Activated naive CD8-positive, alpha-beta T cell treated with anti-CD3 and anti-CD28 coated beads, Interleukin-2, amount 50 U/mL, for 24 hours (primary cell): ENCODE measurements at places on chromosomes 2 and 18.

GRCh38 chr2:26412091-26412673 is 10.5 kb downstream of the DRC1 start:
- DNase-seq = no peak

DNA sequence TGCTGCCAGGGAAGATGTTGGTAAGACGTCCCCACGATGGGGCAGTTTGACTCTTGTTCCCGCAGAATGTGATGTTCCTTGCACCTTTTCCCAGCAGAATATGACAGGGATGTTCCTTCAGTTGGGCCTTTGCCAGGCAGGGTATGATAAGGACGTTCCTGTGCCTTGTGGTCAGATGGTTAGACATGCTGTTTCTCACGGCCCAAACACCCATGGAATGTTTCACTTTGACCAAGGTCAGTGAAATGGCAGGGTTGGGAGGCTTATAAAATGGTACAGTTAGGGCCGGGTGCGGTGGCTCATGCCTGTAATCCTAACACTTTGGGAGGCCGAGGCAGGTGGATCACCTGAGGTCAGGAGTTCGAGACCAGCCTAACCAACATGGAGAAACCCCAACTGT is 40.3 kb upstream of the YPEL5 start:
- no peak for DNase-seq

DNA sequence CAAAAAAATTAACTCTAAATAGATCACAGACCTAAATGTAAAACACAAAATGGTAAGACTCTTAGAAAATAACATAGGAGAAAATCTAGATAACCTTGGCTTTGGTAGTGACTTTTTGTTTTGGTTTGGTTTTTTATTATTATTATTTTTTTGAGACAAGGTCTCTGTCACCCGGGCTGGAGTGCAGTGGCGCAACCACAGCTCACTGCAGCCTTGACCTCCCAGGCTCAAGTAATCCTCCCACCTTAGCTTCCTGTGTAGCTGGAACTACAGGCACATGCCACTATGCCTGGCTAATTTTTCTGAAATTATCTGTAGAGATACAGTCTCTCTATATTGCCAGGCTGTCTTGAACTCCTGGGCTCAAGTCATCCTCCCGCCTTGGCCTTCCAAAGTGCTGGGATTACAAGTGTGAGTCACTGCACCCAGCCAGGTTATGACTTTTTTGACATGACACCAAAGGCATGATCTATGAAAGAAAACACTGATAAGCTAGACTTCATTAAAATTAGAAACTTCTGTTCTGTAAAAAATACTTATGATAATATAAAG is 88.0 kb downstream of the HNRNPLL start:
- DNase-seq = no peak

DNA sequence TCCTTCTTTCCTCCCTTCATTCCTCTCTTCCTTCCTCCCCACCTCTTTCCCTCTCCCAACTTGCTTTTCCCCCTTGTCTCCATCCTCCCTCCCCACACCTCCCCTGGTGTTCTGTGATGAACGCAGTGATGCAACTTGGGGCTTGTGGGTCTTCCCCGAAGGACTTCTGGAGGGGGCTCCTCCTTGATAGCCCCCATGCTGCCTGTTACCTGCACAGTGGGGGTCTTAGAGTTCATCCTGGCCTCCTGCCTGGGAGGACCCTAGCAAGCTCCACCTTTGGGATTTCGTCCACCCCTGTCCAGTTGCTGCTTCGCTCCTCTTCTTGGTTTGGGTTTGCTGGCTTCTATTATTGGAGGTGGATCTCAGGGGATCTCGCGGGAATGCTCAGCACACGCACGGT is 43.7 kb upstream of the AFF3 start:
- DNase-seq = no peak

GRCh38 chr2:230453006-230453405 is 37.0 kb downstream of the SP100 start:
- no peak for DNase-seq

DNA sequence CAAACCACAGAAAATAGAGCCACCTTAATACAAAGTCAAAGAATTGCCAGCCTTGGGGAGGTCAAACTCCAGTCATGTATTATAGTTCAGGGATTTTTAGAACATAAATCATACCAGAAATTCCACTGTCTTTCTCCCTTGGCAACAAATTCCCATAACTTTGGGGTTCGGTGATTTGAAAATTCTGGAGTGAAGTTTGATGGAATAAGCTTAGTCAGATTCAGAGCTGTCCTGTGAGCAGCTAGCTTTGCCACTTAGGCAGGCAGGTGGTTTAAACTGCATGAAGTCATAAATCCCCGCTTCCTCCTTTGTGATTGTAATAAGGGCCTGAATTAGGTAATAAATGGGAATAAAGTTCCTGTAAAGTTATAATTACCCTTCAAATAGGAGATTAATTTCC is 457.0 kb upstream of the HNMT start:
- no peak for DNase-seq
